Nephron progenitor cell (in vitro differentiated cells): ENCODE measurements at places on chromosomes 5 and 9.

DNA sequence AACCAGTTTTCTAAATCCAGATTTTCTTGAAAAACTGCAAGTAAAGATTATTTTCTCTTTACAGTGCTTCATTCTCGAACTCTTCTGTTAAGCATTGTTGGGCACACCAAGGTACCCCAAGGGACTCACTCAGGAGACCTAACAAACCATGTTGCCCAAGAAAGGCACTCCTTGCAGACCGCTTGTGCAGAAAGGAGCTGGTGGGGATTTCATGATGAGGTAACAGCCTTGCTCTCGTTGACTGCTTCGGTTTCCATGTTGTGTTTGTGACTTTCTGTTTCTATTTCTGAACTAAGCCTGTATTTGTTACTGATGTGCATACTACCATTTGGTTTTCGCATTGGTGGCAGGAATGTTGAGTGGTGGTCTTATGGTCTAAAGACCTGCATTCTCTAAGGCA, 266.6 kb upstream of the DAP start:
- DNase-seq, result no peak

DNA sequence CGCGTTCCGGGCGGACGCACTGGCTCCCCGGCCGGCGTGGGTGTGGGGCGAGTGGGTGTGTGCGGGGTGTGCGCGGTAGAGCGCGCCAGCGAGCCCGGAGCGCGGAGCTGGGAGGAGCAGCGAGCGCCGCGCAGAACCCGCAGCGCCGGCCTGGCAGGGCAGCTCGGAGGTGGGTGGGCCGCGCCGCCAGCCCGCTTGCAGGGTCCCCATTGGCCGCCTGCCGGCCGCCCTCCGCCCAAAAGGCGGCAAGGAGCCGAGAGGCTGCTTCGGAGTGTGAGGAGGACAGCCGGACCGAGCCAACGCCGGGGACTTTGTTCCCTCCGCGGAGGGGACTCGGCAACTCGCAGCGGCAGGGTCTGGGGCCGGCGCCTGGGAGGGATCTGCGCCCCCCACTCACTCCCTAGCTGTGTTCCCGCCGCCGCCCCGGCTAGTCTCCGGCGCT, at the start of gene DAPK1:
Gene DAPK1, plus strand, starts transcription at position 264 of the 442 bp plus-strand sequence. CDS start 1,211 bp downstream, outside the sequence.
- peak; percentile 82 for DNase-seq

DNA sequence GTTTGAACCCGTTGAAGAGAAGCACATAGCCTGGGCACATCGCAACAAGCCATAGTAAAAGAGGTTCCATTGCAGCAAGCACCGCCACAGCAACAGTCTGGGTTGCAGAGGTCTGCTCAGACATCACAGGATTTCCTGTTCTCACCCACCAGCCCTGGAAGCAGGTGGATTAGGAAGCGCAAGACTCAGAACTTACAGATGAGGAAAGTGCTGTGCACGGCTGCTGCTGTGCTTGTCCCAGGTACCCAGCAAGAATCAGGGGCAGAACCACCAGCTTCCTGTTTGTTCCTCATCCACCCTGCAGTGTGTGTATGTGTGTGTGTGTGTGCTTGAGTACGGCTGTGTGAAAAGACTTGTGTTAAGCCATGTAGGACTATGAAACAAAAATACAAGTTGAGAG, 124.7 kb upstream of the IRX2 start:
- DNase-seq, result no peak

- DNase-seq, result no peak
Measured at GRCh38 chr5:136006761-136007251, 22.0 kb upstream of the TGFBI start.

DNA sequence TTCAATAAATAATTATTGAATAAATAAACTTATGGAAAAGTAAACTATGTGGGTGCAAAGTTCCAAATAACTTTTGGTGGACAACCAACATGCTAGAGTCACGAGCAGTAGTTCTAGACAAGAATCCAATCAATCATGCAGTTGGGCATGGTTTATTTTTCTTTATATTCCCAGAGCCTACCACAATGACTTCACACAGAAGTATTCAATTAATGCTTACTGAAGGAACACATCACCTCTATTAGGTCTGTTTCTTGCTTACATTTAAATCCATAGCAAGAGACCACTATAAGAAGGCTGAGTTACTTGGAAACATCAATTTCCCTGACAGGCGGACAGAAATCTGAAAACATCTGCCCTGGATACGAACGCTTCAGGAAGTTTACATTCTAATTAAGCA, 214.2 kb downstream of the TMEM232 start:
- DNase-seq, result no peak

- peak; percentile 44 for DNase-seq
Measured at GRCh38 chr9:132077881-132078698, 1.6 kb downstream of the MED27 start.

DNA sequence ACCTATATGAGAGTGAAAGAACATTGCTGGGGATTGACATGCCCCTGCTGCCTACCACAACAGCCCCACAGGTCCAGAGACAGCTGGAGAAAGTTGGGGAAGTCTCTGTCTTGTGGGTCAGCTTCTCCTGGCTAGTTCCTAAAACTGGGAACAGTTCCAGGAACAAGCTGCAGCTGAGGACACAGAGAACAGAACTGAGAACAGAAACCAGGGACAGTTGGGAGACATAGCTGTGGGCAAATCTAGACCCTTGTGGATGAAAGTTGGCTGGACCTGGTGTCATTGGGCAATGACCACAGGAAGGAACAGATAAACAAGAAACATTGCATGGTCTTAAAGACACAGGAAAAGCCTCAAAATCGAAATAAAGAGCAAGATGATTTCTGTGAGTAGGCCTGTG, 58.3 kb upstream of the MOCS2 start:
- no peak for DNase-seq

DNA sequence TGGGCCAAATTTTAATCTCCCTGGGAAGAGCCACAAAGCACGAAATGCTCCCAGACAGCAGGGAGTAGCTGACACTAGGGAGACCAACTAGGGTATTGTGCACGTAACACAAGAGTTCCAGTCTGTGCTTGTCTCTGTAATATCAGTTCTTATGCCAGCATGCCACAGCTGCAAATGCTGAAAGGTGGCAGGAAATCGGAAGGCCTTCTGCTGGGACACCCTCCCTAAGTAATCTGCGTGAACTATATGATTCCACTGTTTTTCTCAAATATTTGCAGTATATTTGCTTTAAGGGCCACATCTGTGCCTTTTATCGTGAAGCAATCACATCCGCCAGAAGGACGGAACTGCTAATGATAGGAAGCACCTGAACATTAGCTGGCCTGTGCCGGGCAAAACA, 12.6 kb downstream of the VLDLR start:
- no peak for DNase-seq

GRCh38 chr5:67170767-67171166, 25.8 kb downstream of the CD180 start:
- DNase-seq, result no peak

DNA sequence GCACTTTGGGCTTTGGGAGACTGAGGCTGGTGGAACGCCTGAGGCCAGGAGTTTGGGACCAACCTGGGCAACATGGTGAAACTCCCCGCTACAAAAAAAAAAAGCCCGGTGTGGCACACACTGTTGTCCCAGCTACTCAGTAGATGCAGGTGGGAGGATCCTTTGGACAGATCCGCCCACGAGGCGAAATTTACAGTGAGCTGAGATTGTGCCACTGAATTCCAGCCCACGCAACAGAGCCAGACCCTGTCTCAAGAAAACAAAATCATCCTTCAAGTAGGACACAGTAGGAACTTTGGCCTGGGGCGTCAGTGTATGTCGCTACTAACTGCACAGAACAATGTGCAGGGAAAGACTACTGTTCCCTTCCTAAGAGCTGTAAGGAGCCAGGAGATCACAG, 4.8 kb downstream of the RPS14 start:
- DNase-seq, result no peak

GRCh38 chr5:139767960-139768359, 27.6 kb upstream of the PSD2 start:
- no peak for DNase-seq

- peak; percentile 31 for DNase-seq
Measured at GRCh38 chr5:93299681-93300308, 281.2 kb downstream of the NR2F1-AS1 start.

DNA sequence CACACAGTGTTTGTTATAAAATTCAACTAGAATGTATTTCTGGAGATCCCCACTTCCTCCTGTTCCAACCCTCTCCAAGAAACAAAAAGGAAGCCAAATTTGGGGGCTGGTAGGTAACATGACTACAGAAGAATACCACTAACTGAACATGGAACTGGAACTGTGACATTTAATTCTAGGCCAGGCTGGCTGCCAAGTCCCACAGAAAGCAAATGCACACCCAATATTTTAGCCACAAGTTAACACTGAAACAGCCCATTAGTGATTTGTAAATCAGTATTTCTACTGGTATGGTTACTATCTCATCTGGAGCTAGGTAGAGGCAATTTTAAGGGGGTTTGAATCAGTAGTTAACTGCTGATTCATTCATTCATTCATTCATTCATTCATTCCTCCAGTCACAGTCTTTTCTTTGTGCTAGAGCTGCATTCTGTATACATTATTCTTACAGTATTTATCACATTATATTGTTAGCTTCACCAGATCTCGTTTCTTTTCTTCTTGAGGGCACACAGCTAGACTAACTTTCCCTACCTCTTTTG, 131.7 kb upstream of the GDNF start:
- no peak for DNase-seq

DNA sequence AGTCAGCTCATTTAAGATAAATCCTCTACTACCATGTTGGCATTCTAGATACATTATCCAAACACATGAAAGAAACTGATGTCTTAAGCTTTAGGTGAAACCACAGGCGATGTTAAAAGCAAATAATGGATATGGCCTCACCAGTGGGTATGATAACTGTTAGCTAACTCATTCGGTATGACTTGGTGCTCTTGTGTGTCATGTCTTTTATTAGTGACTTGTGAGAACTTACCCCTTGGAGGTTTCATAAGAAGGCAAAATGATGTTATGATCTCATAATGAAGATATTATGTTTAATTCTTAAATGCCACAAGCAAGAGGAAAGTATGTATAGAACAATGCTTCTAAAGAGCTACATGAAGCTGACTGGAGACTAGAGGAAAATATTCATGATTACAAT, 1227.0 kb downstream of the EFNA5 start:
- DNase-seq, result no peak

GRCh38 chr5:138632900-138633489, 57.8 kb upstream of the HSPA9 start:
- DNase-seq, result peak; percentile 52

GRCh38 chr5:43947935-43948334, 345.0 kb downstream of the NNT start:
- no peak for DNase-seq

GRCh38 chr5:78744951-78745534, 96.5 kb upstream of the LHFPL2 start:
- no peak for DNase-seq

DNA sequence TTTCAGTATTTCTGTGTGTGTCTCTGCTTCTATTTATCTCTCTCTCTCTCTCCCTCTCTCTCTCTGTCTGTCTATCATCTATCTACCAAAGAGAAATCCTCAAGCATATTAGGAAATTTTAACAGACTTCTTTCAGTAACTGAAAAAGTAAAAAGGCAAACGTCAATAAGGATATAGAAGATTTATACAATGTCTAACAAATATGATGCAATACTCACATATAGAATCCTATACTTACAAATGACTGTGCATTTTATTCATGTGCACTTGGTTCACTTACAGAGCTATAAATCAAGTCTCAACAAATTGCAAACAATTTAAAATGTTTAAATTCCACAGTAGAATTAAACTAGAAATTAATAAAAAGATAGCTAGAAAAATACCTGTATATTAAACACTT, 289.0 kb downstream of the PSAT1 start:
- no peak for DNase-seq

- DNase-seq, result peak; percentile 96
Measured at GRCh38 chr5:171387345-171387969, at the start of gene NPM1. Gene NPM1 (plus strand): TSS chr5:171387849. CDS start chr5:171387949, 100 bp downstream.

DNA sequence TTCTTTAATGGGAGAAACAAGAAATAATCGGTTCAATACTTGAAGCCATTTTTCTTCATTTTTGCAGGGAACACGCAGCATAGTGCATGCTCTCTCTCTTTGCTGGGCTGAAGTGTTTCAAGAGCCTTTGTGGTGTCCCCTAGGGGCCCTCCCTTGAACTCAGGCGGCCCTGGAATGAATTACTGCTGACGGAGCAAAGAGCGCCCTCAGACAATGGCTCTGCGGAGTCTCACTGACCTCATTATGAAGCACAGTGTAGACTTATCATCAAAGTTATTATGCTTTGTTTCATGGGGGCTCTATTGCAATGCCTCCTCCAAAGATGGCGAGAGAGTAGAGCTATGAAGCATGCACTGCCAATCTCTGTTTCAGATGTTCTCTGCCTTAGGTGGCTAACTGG, 64.8 kb upstream of the ADCY2 start:
- peak; percentile 32 for DNase-seq

- no peak for DNase-seq
Measured at GRCh38 chr5:108634617-108635288, 112.9 kb upstream of the FER start.

GRCh38 chr5:179806250-179807048, at the start of gene MGAT4B:
Gene MGAT4B (minus strand): TSS chr5:179806866. CDS start chr5:179806583, 283 bp downstream.
- peak; percentile 72 for DNase-seq

- peak; percentile 40 for DNase-seq
Measured at GRCh38 chr5:169914766-169915165, 65.5 kb downstream of the INSYN2B start.

- no peak for DNase-seq
Measured at GRCh38 chr5:2014058-2014610, 131.4 kb upstream of the IRX4 start.

- DNase-seq, result no peak
Measured at GRCh38 chr5:76685704-76686103, 30.2 kb upstream of the F2R start.

DNA sequence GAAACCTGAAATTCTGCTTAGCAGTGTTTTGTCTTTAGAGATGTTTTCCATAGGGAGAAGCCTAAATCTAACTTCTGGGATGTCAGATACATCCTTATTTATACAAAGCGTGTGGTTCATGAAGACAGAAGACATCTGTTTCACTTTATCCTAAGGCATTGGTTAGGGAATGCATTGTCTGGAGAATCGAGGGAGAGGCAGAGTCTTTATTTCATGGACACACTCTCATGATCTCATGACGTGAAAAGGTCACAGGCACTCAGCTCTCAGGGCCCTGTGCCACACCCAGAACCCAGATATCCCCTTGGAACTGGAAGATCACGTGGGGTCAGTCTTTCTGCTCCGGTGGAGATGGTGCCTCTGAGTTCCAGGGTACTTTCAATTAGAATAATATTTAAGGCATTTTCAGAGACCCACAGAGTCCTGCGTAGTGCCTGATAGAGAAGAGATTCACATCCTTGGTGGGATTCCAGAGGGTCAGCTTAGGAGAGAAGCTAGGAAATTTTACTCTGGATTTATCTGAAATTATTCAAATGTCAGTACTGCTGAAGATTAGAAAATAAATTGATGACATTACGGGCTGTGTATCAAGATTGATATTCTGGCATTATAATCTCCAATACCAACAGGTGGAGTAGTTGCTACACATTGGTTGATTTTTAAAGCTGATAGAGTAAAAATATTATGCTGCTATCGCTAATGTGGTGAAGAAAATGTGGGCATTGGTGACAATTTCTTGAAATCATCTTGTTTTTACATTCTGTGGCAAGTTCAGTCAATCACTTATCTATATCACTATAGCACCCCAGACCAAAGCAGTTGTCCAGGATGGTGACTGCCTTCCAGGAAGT, 378.3 kb downstream of the MTRR start:
- no peak for DNase-seq
